LHCN-M2 (cell line): ENCODE measurements at places on chromosomes 2 and 18.
A peak's percentile ranks its signal among the peaks of the same experiment; 100 is the strongest.

GRCh38 chr2:234812851-234813250 lies 139.0 kb upstream of the SH3BP4 start:
- DNase-seq = no peak

- DNase-seq = peak; percentile 27
Measured at GRCh38 chr18:57925706-57926105, 118.3 kb upstream of the NEDD4L start.

GRCh38 chr18:80022613-80023012 lies 11.6 kb upstream of the RBFA start:
- no peak for DNase-seq

GRCh38 chr18:56678836-56679565 lies 27.8 kb downstream of the WDR7 start:
- DNase-seq = no peak

DNA sequence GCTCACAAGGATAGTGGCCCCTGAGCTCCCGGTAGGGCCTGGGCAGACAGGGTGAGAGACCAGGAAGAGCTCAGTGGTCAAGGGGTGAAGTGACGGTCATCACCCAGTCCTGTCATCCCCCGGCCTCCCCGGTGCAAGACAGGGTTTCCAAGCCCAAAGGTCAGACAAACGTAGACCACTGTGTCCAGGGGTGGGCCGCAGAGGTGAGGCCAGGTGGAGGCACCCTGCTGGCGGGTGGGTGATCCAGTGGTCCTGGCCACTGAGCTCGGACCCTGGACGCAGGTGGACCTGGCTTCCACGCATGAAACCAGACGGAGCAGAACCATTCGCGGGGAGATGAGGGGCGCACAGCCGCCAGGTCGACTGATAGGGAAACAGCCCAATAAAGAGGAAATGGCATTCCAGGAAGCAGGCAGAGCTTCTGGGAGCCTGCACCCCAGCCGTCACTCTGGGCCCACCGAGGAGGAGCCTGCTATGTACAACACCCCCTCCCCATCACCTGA lies 14.4 kb upstream of the SNED1 start:
- no peak for DNase-seq

DNA sequence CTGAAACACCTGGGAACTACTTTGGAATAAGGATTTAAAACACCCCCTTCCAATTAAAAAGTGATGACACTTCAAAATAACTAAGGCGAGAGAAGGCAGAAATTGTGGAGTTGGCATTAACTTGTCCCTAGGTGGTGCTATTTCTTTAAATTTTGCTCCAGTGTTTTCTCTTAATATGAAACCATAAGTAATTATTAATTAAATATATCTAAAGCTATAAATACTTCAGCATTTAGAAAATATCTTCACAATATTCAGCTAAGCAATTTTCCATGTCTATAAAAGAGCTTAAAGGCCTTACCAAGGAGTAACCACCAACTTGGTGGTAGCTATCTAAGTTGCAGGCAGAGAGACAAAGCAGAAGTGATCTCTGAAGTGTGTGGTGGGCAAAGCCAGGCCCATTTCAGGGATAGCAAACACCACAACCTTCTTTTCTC lies 186.8 kb upstream of the PGAP1 start:
- peak; percentile 21 for DNase-seq

- DNase-seq = peak; percentile 90
Measured at GRCh38 chr2:174615871-174616436, 18.4 kb upstream of the WIPF1 start.

GRCh38 chr2:74576211-74576862 lies 21.8 kb downstream of the DOK1 start:
- no peak for DNase-seq

DNA sequence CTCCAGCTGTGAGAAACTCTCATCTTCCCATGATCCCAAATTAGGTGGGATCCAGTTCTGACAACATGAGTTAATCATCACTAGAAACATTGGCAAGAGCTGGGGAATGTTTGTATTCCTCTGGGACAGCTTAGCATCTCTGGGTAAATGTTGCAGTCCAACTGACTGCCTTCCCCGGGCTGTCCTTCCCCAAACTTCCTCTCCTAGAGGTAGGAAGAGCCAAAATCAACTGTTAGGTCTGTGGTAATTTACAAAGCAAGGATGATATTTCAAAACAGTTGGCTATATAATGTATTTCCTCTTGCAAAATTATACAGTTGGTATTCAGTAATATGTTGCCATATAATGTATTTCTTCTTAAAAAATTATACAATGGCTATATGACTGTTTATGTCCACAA lies 148.5 kb downstream of the MGAT5 start:
- DNase-seq = peak; percentile 84

DNA sequence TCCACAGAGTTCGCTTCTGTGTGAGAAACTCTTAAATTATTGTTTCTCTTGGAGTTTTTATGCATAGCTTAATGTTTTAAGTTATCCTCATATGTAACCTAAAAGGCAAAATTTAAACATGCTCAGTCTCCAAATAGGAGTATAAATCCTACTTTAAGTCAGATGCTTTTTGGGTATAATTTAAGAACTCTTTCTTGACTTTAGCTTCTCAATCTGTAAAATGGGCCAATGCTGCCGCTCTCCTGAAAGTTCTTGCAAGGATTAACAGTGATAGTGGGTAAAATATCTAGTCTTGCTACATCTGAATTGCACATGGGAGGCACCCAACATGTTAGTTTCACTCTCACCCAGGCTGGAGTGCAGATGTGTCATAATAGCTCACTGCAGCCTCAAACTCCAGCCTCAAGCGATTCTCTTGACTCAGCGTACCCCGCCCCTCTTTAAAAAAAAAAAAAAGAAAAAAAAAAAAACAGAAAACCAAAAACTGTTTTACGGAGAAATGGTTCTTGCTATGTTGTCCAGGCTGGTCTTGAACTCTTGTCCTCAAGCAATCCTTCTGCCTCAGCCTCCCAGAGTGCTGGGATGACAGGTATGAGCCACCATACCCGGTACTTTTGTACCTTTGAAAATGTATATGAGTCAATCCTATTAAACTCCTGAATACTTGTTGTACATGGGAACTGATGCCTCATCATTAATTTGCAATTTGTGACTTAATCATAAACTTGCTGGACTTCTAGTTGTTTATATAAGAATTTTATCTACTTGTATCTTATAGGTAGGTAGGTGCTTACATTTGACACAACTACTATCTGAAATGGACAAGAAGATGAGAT lies 1.8 kb downstream of the FBXO48 start:
- DNase-seq = no peak

- DNase-seq = no peak
Measured at GRCh38 chr2:20577495-20578235, 73.2 kb downstream of the HS1BP3 start.

- DNase-seq = no peak
Measured at GRCh38 chr2:75563591-75563990, 2.9 kb upstream of the EVA1A start.

DNA sequence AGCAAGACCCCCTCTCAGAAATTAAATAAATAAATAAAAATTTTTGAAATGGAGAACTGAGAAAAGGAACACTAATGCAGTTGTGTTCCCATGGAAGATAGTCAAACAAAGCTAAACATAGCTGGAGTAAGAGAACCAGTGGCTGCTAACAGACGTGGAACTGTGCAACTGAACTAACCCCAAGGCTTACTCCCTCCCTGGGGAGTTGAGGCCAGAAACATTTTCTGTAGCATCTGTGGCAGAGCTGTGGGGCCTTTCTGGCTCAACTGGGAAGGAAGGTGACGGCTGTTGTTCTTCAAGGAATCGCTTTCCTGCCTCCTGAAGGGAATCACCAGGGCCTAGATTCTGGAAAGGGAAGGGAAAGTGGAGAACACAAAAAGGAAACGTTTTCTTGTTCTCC lies 53.9 kb upstream of the B3GNT2 start:
- no peak for DNase-seq

DNA sequence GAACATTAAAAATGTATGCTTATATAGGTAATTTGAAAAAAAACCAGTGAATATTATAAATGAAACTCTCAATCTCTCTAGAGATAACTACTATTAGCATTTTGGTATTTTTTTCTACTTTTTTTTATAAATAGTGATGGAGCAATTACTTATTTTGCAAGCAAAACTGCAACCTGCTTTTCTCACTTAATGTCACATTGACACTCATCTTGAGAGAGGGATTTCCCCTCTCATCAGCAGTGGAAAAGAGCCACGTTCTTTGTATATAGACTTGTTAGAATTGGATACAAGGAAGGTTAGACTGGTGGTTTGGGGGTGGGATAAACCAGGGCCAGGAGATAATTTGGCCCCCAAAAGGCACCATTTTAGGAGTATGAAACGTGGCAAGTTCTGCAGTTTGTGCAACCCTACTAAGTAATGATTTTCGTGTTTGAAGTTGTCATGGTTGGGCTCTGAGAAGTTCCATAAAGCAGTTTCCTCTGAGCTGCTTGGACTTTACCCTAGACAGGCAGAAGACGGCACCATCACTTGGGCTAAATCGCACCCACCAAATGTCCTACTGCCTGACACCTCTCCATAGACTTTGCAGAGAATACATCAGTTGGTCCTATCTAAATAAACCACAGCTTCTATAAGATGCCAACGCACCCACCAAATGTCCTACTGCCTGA lies 194.0 kb downstream of the ACTR3 start:
- DNase-seq = no peak
